Fibroblast of skin of right biceps (primary cell): ENCODE measurements at places on chromosomes 3 and 15.

DNA sequence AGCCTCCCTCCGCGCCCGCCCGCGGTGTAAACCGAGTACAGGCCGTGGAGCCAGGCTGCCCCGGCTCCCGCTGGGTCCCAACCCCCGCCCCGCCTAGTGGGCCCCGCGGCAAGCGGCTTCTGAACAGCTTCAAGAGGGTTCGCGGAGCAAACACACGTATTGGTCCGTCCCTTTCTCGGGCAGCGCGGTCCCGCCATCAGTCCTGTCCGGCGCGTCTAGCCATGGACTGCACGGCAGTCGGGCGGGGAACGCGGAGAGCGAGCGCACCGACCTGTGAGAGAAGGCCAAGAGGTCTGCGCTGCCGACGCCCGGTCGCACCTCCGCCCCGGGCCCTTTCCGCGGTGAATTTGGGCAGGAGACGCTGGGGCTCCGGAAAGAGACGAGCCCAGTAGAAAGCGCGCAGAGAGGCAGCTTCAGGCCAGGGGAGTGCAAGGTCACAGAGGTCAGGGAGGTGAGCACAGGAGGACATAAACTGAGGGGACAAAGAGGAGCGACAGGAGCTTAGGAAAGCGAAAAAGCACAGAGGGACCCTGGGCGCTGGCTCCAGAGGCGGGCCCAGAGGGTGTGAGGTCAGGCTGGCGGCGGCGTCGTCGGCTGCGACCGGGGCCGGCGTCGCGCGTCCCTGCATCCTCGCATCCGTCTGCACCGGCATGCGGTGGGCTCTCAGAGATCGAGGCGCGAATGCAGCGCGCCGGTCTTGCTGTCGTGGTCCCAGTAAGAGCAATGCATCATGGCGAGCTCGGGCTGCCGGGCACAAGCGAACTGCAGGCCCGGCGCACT lies 1.8 kb downstream of the FOXL2 start:
- peak; percentile 30 for DNase-seq

- DNase-seq: no peak
These were observed 54.3 kb upstream of the SNRPA1 start for GRCh38 chr15:101349047-101349951.

GRCh38 chr15:38768970-38769369 lies 204.4 kb upstream of the RASGRP1 start:
- peak; percentile 63 for DNase-seq

DNA sequence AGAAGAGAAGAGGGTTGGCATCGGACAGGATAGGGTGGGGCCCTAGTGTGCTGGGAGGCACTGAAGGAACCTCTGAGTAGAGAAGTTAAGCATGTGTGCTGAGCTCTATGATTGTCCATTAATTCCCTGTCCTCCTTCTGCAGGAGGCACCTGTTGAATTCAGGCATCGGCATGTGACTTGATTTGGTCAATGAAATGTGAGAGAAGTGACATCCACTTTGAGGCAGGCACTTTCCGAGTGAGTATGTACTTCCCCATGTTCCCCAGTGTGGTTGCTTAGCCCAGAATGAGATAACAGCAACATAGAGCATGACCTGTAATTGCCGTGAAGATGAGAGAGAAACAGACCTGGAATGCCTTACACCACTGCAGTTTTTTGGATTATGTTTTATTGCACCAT lies 224.8 kb downstream of the RPLP1 start:
- DNase-seq: no peak

- peak; percentile 98 for DNase-seq
These were observed 156.8 kb downstream of the WNT5A start for GRCh38 chr3:55330355-55330754.

DNA sequence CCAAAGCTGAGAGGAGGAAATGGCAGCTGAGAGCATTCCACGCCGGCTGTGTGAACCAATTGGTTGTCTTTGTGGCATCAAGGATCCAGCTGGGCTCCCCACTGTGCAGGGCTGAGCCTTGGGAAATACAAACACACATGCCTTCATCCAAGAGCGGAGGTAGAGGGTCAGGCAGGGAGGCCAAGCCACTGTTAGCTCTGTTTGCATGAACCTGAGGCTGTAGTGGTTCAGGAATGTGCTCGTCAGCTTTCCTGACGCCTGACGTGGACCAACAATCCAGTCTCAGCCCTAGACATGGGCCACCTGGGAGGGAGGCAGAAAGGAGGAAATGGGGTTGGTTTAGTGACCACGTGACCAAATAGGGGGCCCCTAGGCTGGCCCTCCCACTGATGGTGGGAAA lies 276.9 kb downstream of the TLE3 start:
- no peak for DNase-seq

- DNase-seq: no peak
These were observed 8.6 kb downstream of the RHCG start for GRCh38 chr15:89487791-89488190.

DNA sequence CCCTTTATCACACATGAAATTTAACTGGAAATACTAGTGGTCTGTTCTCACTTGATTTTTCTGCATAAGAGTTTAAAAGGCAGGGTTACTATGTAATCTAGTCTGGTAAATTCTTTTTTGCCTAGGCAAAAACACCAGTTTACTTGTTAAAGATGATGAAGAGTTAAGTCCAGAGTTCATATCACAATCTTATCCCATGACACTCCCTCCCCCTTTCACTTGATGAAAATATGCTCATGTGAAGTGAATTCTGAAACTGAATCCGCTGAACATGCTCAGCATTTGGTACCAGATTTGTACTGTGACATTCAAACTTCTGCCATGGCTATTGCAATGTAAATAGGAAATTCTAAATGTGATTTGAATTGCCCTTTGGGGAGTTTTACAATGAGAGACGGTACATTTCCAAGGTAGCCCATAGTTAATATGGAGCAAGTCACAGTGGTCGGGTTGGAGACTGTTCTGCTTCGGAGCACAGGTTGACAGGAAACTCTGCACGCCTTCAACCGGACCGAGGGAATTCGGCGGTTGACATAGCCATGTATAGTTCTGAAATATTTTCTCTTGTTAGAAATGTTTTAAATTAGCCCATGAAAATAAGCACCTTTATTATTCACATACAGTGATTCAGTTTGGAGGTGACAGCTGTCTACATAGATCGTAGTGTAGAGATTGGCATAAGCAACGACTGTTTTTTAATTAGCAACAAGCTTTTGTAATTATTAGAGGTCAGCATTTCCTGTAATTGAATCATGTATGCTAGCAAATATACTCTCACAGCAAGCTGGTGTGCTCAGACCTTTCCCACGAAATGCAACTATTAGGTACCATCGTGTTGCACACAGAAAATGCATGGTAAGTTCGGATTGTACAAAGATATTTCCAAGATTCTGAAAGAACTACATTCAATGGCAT lies 768.6 kb upstream of the GOLIM4 start:
- DNase-seq: no peak

- DNase-seq: no peak
These were observed 23.6 kb downstream of the PFKFB4 start for GRCh38 chr3:48532977-48533337.

- DNase-seq: no peak
These were observed 105.6 kb downstream of the OCA2 start for GRCh38 chr15:27993544-27993943.

GRCh38 chr3:138093721-138094120 lies 21.7 kb downstream of the DZIP1L start:
- no peak for DNase-seq

DNA sequence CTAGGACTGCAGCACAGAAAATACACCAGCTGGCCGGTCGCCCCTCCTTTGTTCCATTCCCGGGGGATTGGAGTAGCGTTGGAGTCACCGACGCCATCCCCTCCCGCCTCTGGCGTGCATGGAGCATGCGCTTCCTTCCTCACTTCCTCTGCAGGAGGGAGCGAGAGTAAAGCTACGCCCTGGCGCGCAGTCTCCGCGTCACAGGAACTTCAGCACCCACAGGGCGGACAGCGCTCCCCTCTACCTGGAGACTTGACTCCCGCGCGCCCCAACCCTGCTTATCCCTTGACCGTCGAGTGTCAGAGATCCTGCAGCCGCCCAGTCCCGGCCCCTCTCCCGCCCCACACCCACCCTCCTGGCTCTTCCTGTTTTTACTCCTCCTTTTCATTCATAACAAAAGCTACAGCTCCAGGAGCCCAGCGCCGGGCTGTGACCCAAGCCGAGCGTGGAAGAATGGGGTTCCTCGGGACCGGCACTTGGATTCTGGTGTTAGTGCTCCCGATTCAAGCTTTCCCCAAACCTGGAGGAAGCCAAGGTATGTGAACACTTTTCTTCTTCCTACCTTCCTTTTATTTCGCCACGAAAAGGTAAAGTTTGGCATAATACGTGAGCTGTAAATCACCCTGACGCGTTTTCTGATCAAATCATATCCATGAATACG lies at the start of gene SCG3:
Gene SCG3 (plus strand): TSS at position 201 of the 661 bp plus-strand sequence. CDS start 253 bp downstream, at position 454.
- peak; percentile 74 for DNase-seq

DNA sequence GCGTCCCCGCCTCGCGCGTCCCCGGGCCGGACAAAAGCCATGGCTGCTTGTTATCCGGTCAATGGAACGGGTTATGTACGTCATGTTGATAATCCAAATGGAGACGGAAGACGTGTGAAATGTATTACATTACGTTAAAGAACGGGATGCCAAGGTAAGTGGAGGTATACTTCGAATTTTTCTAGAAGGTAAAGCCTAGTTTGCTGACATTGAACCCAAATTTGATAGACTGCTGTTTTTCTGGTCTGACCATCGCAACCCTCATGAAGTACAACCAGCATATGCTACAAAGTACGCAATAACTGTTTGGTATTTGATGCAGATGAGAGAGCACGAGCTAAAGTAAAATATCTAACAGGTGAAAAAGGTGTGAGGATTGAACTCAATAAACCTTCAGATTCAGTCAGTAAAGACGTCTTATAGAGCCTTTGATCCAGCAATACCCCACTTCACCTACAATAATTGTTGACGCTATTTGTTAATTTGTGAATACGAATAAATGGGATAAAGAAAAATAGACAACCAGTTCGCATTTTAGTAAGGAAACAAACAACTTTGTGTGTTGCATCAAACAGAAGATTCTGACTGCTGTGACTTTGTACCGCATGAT lies 19.8 kb downstream of the WDR73 start:
- DNase-seq: no peak

DNA sequence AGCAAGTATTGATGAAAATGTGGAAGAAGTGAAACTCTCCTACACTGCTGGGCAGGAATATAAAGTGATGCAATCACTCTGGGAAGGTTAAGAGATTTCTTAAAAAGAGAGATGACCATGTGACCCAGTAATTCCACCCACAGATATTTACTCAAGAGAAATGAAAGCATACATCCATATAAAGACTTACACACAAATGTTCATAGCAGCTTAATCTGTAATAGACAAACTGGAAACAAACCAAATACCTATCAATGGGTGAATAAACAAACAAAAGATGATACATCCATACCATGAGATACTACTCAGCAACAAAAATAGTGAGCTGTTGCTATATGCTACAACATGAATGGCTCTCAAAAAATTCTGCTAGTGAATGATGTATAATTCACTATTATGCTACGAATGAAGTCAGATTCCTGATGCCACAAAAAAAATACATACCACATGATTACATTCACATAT lies 463.3 kb downstream of the MAGI1 start:
- peak; percentile 97 for DNase-seq

GRCh38 chr15:92579931-92580470 lies 75.6 kb downstream of the FAM174B start:
- no peak for DNase-seq

DNA sequence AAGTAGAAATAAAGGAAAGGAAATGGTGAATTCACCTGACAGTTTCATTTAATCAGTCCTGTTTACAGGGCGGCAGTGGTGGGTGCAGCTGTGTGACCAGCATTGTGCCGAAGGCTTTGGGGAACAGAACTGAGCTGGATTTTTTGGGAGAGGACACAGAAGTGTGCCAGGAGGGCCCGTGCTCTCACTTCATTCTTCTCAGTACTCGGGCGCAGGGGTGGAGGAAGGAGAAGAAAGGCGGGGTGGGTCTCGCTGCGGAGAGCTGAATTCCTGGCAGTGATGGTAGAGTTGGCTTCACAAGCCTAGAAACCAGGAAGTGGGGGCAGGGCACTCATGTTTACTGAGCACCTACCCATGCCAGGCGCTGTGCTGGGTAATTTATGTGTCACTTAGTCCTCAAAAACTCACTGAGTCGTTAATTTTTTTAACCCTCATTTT lies 64.6 kb downstream of the CRTC3 start:
- DNase-seq: no peak

- DNase-seq: no peak
These were observed 24.3 kb downstream of the TRPM1 start for GRCh38 chr15:31077181-31077580.

- DNase-seq: peak; percentile 15
These were observed 965.9 kb upstream of the ROBO1 start for GRCh38 chr3:80733522-80734176.

DNA sequence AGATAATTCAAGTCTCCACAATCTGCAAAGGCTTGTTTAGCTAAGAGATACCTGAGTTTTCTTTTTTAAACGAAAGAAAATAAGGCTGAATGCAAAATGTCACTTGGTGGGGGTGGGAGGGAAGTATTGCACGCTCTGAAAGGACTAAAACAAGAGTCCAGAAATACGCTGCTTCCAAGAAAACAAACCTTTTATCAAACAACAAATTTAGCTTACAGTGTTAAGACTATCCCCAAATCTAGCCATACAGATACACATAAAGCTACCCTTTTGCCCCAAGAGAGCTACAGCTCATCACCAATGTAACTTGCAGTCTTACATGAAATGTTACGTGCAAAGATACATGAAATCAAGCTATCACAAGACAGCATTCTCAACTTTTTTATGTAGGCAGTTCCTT lies 522.5 kb downstream of the FOXP1 start:
- DNase-seq: no peak

GRCh38 chr3:156378871-156379270 lies 176.0 kb downstream of the SSR3 start:
- no peak for DNase-seq

DNA sequence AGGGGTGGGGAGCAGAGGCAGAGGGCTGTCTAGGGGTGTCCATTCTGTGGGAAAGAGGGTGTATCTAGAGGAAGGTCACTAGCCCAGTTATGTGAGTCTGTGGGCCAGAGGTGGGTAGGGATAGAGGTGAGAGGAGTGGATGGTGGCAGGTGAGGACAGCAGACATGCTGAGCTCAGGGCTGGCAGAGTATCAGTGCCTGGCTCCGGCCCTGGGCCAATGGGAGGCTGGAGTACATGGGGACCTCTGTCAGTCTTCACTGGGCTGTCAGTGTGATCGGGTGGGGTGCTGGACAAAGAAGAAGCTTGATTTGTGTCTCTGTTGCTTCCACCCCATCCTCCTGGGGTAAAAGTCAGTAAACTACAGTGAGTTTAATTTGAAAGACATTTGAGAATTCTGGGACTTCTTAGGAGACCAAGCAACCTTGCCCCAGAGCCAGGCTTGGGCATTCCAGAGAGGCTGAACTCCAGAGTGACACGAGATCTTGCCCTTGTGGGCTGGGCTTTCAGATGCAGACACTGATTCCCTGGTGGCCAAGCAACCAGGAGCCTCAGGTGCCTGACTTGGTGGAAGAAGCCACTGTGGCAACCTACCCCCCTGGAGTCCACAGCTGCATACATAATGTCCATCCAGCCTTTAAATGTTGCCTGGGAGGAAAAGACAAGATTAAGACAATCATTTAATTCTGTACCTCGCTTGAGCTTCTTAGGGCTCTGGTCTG lies 60.7 kb downstream of the EXOG start:
- no peak for DNase-seq

DNA sequence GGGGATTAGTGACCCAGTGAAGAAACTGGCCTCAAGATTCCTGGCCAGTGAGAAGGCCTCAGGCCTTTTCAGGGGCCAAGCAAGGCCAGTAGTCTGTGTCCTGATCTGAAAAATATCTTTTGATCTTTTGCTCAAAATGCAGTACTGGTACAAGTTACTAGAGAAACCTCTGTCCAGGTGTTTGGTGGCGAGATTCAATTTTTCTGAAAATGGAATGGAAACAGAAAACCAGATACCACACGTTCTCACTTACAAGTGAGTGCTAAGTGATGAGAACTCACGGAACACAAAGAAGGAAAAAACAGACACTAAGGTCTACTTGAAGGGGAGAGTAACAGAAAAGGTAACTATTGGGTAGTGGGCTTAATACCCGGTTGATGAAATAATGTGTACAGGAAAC lies 463.4 kb downstream of the ZIC1 start:
- DNase-seq: no peak
